ENCODE measurements at places on chromosomes 3 and 15.

DNA sequence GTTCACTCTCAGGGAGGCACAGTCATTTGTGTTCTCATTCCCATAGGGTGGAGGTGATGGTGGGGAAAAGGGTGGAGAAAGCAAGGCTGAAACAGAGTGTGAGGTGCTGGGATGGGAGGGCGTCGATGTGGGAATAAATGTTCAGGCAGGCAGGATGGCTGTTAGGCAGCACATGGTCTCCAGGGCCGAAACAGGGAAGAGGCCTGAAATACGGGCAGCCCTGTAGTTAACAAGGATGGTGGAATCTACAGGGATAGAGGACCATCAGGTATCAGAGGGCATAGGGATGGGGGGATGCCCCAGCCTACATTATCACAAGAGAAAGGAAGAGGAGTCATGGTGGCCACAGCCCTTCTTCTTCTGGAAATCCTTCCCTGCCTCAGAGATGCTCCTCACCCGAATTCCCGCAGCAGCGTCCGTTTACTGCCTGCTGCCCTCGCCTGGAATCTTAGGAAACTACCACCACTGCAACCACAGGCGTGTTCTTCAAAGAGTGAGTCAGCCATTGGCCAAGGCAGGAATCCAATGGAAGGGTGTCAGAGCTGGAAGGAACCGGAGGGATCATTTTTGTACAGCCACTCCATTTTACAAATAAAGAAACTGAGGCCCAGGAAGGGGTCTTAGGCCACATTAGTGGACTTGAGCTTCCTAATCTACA lies 49.7 kb upstream of the POMGNT2 start:
- DNase-seq, result no peak

DNA sequence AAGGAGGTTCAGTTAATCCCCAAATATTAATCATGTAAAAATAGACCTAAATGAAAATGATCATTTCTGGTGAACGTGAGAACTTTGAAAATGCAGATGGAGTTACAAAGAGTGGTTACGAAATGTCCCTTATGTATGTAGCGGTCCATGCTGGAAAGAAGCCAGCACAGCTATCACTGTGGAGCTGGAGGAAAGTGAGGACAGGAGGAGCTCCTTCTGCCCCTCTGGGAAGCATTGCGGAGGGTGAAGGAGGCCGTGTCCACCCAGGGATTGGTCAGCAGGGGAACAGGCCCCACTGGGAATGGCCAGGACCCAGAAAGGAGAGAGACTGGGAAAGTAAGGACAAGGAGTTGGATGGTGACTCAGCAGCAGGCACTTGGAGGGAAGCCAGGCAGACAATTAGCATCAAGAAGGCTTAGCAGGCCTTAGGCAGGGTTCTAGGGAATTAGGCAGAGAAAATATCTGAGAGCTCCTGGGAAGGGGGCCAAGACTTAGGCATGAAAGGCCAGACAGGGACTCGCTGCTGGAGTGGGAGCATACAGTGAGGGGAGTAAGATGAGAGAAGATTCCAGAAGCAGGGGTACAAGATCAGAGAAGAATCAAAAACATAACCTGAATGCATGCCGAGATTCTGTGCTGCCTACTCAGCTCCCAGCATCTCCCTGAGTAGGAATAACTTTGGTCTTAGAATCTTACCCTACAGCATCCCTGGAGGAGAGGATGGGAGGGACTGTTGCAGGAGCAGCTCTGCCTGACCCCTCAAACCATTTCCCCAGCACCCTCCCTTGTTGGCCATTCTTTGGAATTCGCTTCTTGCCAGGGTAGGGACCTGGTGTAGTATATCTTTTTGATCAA lies 171.0 kb upstream of the UMPS start:
- no peak for DNase-seq

GRCh38 chr15:57948351-57949289 lies 116.9 kb downstream of the ALDH1A2 start:
- no peak for DNase-seq

DNA sequence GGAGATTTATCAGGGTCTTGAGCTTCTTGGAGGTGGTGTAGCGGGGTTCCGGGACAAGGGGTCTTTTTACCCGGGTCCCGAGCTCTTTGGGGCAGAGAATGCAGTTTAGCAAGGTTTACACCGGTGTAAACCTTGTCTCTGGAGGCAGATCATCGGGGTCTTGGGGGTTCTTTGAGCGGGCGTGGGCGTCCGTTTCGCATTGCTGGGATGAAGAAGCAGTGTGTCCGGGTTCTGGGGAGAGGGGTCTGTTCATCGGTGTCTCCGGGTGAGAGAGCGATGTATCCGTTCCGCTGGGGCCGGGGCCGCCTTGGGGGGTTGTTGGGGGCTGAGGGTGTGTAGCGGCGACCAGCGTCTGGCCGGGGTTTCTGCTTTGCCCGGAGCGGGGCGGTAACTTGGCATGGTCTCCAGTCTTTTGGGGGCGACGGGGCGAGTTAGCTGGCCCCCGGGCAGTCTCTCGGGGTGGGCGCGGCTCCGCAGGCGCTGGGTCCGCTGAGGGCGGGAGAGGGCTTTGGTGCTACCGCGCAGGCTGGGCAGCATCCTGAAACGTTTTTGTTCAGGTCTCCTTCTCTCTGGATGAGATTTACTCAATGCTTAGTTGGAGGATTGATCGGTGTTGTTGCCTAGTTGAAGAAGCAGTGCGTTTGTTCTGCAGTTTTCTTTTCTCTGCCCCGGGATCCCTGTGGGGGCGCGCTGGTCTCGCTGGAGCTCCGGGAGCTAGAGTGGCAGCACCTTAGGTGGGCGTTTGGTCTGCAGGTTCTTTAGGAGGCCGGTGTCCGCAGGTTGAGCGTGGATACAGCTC lies 843 bp downstream of the GLCE start:
- DNase-seq, result peak; percentile 2

- DNase-seq, result no peak
Measured at GRCh38 chr3:64901522-64901885, 213.7 kb upstream of the ADAMTS9 start.

DNA sequence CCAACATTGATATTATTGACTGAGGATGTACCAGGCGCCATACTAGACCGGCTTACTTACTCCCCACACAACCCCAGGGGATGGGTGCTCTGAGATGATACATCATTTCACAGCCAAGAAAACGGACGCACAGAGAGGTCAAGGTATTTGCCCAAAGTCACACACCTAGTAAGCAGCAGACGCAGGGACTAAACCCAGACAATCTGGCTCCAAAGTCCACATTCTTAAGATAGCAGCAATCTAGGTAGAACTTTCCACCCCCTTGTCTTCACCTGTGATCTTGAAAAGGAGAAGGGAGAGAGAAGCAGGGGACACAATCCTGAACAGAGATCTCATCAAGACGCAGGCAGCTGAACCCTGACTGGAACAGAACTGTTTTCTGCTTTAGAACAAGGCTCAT lies 200.6 kb downstream of the XXYLT1 start:
- no peak for DNase-seq

GRCh38 chr3:21750080-21750696 lies 822 bp downstream of the ZNF385D start:
- no peak for DNase-seq

DNA sequence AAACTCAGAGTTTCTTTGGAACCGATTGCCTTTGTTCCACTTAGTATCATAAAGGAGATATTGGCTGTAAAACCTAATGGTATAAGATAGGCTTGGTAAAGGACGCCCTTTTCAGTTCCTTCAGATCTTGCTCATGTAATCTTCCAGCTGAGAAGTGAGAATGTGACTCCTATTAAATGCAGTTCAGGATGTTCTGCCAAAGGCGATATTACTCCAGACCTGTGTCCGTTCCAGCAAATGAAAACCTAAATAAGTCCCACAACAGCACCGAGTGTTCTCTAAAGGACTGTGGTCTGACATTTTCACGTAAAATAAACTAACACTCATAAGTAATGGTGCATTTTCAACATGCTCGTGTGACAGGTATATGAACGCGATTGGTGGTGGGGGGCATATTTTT lies 276.2 kb downstream of the FEZF2 start:
- DNase-seq, result no peak

- DNase-seq, result no peak
Measured at GRCh38 chr3:118548434-118548833, 486.2 kb downstream of the IGSF11 start.

DNA sequence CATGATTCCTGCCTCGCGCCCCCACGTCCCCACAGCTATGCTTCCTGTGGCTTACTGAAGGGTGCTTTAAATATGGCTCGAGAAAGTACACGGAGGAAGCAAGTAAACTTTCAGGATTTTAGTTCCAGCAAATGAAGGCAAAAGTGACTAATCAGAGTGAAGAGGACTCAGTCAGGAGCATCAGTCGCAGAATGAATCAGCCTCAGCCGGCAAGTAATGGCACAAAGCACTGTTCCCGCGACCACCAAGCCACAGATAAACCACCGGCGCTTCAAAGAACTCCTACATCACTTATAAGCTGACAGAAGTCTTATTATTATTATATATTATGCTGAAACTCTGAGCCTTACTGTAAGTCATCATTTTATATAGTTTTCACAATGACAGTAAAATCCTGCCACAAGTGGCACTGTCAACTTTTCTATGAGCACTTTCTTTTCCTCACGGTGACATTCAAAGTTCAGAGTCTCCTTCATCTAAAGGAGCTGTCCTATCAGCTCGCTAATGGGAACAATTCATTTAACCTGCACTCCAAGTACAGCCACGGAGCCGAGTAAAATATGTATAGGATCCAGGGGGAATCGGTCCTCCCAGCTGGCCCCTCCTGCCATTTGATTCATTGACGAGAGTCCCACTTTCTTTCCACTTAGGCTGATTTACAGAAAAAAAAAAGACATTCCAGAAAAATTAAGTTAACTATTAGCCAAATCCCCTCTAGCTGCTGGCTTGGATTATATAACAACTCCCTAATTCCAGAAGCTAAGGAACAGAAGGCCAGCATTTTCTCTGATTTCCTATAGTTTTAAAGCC lies 217.0 kb upstream of the ICE2 start:
- DNase-seq, result peak; percentile 10

DNA sequence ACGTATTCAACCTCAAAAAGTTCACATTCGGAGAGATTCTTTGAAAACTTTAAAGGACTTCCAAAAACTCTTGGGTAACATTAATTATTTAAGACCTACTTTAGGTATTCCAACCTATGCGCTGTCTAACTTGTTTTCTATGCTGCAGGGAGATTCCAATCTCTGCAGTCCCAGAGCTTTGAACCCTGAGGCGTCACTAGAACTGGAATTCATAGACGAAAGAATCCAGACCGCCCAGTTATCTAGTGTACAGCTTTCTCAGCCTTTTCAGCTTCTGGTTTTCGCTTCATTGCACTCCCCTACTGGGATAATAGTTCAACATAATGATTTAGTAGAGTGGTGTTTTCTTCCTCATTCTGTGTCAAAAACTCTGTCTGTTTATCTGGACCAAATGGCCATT lies 711.3 kb downstream of the ROBO1 start:
- DNase-seq, result no peak

- no peak for DNase-seq
Measured at GRCh38 chr15:62870216-62870615, 172.3 kb upstream of the TPM1 start.

- no peak for DNase-seq
Measured at GRCh38 chr3:161838021-161838420, 341.4 kb downstream of the OTOL1 start.

DNA sequence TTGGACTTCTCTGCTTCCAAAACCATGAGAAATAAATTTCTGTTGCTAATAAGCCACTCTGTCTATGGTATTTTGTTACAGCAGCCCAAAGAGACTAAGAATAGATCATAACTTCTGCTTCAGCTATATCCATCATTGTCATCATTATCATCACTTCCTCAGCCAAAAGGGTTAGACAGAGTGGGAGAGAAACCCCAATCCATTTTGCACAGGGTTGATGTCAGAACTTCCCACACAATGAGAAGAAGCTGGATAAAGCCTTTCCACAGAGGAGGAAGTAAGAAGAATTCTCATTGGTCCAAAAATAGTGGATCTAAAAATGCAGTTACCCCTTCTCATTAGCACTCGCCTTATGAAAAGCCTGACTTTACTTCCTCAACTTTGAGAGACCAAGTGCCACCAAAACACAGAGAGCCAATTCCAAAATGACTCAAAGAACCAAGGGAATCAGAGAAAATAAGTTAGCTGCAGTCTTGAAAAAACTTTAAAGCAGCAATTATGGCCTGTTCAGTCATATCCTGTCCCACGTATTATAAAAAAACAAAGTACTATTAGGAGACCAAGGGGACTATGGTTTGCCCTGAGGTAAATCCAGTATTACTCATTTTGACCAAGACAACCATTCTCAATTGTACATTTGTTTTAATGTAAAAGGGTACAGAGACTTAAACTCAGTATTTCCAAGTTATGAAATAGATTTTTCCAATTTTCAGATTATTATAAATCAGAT lies 80.2 kb downstream of the WNT5A start:
- DNase-seq, result no peak

- DNase-seq, result no peak
Measured at GRCh38 chr3:187104342-187104741, 35.0 kb downstream of the RPL39L start.

DNA sequence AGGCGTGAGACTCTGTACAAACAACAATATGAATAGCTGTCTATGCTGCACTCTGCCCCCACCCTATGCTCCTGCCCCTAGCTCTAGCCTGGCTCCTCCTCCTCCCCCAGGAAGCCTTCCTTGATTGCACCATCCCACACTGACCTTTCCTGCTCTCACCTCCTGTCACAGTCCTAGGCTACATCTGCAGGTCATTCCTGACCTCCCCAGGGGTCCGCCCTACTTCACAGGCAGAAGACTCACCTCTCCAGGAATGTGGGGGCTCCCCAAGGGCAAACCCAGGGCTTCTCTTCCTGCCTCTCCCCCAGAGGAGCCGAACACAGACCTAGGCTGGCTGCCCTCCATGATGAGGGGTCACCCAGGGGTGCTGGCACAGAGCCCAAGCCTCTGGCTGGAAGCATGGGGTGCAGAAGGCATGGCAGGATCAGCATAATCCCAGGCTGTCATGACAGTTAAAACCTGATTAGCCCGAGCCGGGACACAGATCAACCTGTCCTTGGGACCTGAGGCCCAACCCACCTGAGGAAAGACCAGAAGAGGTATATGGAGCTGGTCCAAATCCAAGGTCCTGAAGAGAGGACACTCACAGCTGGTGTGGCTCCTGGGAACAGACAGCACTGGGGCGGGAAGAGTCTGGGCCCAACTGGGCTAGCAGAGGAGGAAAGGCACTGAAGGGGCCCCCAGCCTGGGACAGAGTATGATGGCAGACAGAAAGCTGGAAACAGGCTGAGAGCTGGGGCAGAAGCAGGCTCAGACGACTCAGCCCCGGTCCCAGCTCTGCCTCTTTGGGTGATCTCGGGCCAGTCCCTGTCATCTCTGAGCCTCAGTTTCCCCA lies 5.9 kb downstream of the SEMA7A start:
- no peak for DNase-seq

All from activated T-helper 1 cell treated with Interleukin-2 at 50 U/mL for 16 hours (primary cell).